ENCODE measurements at places on chromosomes 3 and 15.
A peak's percentile ranks its signal among the peaks of the same experiment; 100 is the strongest.

DNA sequence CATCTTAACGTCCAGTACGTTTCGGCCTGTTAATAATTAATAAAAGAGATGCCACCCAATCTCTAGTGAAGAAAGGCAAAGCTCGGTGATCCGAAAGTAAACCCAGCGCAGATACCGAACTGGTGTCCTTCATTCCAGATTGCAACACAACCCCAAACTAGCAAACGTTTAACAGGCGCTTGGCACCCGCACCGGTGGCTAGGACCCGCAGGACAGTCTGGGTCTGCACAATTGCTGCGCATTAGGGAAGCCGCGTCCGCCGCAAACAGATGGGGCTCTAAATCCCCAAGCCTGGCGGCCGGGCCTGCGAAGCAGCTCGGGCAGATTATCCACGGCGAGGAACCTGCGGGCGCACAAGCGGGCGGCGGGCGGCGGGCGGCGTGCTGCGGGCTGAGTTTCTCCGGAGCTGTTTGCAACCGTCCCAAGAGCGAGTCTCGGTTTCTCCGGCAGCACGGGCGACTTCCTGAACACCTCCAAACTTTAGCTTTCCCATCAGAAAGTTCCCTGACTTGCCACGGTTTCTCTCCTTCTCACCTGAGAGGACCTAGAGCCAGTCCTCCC is 112.1 kb upstream of the ICE2 start:
- no peak for DNase-seq

DNA sequence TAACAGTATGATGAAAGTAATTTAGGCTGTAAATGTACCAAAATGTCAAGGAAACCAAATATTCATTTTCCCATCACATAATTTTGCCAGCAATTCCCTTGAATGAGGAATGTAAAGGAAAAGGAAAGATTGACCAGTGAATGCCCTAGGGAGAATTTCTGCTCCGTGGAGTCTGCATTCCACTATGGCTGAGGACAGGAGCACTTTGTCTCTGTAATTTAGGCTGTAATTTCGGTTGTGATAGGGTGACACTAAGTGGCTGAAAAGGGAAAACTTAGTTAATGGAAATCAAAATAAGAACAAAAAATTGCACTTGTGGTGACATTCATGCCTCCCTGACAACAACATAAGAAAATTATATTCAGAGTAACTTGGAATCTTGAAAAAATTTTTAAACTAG is 8.3 kb upstream of the TMEM207 start:
- no peak for DNase-seq

- DNase-seq, result no peak
Observed at GRCh38 chr3:107184375-107184774, 192.9 kb upstream of the CCDC54 start.

- DNase-seq, result no peak
Observed at GRCh38 chr3:278300-279064, 81.9 kb downstream of the CHL1 start.

DNA sequence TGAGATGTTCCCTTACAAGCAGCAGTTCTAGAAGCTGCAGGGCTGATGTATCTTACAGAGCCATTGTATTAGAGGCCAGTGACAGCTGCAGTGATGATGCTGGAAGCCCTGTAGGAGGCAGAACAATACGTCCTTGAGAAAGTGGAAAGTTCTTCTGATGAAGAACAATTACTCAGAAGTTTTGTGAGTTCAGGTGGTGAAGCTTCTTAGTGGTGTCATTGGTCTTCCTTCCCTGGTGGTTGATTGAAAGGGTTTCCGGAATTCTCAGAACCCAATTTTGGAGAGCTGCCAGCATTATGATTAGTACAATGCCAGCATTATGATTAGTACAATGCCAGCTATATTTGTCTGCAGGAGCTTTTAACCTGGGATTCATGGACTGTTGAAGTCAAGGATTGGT is 356.4 kb downstream of the MFSD1 start:
- DNase-seq, result no peak

GRCh38 chr3:167941234-167941995 is 154.3 kb downstream of the GOLIM4 start:
- DNase-seq, result peak; percentile 98

GRCh38 chr15:35669432-35670045 is 123.6 kb upstream of the DPH6 start:
- DNase-seq, result no peak

- no peak for DNase-seq
Observed at GRCh38 chr3:47413751-47414150, 32.9 kb downstream of the PTPN23 start.

DNA sequence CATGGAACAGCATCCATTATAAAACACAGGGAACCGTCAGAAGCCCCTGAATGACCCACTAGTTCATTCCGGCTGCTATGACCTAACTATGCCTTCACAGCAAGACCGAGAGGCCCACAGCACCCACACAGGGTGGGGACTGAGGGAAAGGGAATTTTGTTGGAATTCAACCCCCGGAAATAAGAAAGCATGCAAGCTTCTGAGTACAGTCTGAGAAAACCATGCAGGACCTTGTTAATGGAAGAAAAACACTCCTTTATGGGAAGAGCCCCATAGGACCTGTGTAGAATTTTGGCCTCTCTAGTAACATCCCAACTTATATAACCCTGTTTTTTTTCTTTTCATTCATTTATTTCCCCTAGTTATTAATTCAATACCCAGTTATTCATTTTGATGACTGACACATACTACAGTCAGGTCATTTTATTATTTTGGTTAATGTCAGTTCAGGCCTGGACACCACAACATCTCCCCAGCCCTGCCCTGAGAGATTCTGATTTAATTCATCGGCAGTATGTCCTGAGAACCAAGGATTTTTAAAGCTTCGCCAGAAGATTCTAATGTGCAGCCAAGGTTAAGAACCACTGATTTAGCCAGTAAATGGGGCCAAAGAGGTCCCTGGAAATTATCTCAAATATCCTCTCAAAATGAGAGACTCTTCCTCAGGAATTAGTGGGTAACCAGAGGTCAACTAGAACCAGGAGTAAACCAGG is 231.6 kb upstream of the GOLGA6L4 start:
- no peak for DNase-seq

DNA sequence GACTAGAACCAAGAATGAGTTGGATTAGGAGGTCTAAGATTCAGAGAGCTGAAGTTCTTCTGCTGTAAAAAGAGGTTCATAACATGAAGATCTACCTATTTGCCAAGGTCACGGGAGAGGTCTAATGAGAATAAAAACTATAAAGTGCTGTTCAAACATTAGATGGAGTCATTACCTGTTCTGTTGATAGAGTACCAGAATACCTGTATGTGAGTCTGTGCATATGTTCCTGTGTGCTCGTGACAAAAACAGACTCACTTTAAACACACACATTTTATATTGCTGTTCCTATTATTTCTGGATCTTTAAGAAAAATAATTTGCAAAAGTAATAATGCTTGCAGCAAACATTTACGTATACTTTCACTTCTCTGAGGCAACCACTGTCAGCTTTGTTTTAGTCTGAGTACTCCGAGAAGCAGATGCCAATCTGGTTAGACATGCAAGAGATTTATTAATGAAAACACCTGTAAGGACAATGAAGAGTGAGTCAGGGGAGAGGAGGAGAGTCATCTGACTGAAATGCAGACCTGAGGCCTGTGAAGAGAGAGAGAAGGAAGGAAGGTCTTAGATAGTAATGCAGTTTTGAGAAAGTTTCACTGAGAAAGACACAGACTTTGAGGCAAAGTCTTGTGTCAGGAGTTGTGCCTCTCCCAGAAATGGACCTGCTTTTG is 221.2 kb downstream of the SQOR start:
- no peak for DNase-seq

- no peak for DNase-seq
Observed at GRCh38 chr3:95715128-95715527, 1099.3 kb upstream of the EPHA6 start.

DNA sequence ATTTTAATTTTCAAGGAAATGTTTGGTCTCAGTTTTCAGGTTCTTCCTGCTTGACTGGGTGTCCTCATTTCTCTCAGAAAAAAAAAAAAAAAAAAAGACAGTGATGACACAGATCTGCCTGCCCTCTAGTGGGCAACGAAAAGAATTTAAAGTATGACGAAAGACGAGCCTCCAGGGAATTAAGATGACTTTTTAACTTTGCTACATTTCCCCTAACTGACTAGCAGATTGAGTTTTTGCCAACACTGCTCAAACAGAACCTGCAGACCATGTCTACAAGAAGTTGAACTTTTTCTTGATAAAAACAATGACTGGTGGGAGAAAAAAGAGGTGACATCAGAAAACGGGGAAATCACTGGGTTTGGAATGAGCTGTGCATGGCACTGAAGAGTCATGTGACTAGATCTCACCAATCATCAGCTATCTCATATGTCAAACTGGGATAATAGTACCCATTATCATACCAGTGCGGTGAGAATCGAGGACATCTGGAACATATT is 40.8 kb downstream of the EOMES start:
- peak; percentile 87 for DNase-seq

- no peak for DNase-seq
Observed at GRCh38 chr15:58249646-58250312, 111.6 kb downstream of the AQP9 start.

DNA sequence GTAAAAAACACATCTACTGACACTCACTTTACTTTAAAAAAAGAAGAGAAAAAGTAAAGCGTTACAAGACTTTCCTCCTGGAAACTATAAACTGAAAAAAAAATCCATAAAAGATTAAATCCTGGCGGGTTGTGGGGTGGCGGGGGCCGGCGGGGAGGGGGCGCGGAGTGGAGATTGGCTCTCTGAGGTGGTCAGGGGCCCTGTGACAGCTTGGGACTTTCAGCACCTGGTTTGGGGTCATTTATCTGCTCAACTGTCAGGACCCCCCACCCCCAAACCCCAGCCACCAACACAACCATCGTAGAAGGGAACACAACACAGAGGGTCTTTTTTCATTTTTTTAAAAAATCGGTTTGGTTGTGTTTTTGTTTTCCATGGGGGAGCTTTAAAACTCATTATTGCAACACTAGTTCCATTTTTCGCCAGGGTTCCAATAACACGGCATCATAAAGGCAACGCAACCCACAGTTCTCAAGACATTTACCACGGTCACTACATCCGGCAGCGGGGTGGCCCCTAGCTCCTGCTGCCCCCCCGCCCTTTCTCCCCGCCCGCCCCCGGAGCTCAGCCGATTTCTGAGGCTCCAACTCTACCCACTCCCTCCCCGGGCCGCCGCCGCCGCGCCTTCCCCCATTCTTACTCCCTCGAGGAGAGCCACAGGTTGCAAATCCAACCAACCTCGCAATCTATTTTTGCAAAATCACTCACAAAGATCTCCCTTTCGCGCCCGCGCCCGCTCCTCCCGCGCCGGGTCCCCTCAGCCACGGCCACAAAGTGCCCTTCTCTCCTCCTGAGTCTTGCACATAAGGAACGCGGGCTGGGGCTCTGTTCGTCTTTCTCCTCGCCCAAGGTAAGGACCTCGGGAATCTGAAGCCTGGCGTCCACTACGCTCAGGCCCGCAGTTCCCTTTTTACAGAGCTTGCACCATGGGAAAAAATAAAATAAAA is 1.8 kb downstream of the BCL6 start:
- no peak for DNase-seq

DNA sequence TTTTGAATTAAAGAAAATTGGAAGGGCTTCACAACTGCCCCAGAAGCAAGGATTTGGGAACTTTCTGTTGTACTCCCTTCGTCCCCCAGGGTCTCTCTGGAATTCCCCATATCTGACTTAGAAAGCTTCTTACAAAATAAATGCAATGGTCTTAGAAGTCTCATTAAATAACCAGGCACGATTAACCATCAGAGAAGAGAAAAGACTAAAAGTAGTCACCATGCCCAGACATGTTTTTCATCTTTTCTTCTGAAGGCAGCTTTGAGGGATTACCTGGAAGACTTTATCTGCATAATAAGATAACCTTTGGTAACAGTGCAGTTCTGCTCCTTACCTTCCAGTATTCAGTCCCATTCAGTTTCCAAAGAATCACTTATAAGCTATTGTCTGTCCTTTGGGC is 135.9 kb downstream of the PTPRG start:
- no peak for DNase-seq

GRCh38 chr3:44999782-45000181 is 23.7 kb downstream of the EXOSC7 start:
- no peak for DNase-seq

- DNase-seq, result no peak
Observed at GRCh38 chr3:31096661-31097395, 202.4 kb upstream of the GADL1 start.

Measured in Kasumi-1 (cell line).